Kasumi-1 (cell line): ENCODE measurements at places on chromosomes 4 and X.

GRCh38 chrX:40945361-40945713, 139.9 kb upstream of the USP9X start:
- peak; percentile 36 for DNase-seq

- no peak for DNase-seq
Measured at GRCh38 chr4:70992391-70992881, 1.0 kb upstream of the DCK start.

- DNase-seq: no peak
Measured at GRCh38 chr4:110442309-110442708, 33.6 kb upstream of the ENPEP start.

- DNase-seq: no peak
Measured at GRCh38 chr4:7854216-7854615, 85.4 kb downstream of the AFAP1 start.

- DNase-seq: no peak
Measured at GRCh38 chr4:26185436-26185835, 135.4 kb upstream of the RBPJ start.

- no peak for DNase-seq
Measured at GRCh38 chr4:144499777-144500176, 146.2 kb upstream of the HHIP start.

- no peak for DNase-seq
Measured at GRCh38 chr4:39568805-39569204, 41.6 kb upstream of the UGDH start.

DNA sequence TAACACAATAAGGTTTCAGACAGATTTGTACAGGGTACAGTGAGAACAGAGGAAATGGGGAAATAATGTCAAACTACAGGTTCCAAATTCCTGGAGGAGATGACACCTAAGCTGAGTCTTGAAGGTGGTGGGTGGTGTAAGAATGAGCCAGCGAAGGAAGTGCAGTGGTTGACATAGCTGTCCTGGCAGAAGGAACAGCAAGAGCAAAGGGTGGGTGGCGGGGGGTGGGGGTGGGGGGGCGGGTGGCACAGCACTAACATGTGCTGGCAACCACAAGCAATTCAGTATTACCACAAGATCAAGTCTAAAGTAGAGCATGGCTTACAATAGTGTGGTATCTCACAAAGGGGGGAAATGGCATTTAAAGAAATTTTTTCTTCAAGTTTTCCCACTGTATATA, 13.1 kb upstream of the G3BP2 start:
- DNase-seq: no peak

DNA sequence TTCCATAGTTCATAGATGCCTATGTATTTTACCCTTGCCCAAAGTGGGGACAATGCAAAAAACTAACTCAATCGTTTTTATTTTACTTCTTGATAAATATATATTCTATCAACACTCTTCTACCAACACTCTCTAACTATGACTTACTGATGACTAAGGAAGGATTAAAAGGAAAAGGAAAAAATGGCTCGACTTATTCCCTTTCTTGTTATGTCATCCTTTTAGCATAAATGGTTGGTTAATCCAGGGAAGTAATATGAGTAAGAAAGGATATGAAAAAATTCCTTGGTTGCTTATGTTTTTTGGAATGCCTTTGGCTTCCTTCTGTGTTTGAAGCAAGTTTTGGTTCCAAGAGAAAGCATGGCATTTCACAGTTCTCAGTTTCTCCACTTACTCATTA, 1087.1 kb downstream of the C4orf33 start:
- no peak for DNase-seq

- DNase-seq: no peak
Measured at GRCh38 chrX:20306668-20307067, 40.0 kb upstream of the RPS6KA3 start.

GRCh38 chrX:13091111-13091765, 46.8 kb upstream of the FAM9C start:
- peak; percentile 84 for DNase-seq

- DNase-seq: no peak
Measured at GRCh38 chrX:139924696-139925095, 8.2 kb downstream of the ATP11C start.

DNA sequence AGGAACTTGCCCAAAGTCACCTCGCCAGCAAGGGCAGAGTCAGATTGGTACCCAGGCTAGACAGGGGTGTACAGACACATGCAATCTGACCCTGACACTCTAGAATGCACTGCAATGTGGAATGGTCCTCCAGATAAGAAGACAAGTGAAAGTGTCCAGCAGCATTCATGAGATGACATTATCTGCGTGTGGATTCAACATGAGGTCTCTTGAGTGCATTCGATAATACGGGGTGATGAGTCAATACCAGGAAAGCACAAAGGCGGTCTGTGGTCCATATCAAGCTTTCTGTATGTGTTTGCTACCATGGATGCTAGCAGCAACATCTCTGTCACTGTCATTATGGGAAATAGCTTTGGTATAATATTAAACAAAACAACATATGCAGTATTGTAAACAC, 6.8 kb upstream of the XAGE3 start:
- no peak for DNase-seq

- DNase-seq: peak; percentile 37
Measured at GRCh38 chr4:39526765-39527295, 409 bp downstream of the UGDH start.

DNA sequence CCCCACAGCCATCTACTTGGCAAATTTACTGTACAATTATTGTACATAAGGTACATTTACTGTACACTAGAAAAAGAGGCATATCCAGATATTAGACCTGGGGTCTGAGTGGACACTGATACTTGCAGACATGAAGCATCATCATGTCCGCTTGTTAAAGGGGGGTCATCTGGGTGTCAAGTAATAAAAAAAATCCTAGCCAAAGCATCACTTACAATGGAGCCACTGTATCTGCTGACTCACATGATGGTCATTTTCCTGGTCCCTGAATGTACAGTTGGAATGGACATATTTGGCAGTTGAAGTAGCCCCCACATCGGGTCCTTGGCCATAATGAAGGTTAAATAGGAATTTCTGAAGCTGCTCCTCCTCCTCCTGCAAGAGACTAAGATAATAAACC, 228.8 kb downstream of the THOC2 start:
- DNase-seq: no peak

DNA sequence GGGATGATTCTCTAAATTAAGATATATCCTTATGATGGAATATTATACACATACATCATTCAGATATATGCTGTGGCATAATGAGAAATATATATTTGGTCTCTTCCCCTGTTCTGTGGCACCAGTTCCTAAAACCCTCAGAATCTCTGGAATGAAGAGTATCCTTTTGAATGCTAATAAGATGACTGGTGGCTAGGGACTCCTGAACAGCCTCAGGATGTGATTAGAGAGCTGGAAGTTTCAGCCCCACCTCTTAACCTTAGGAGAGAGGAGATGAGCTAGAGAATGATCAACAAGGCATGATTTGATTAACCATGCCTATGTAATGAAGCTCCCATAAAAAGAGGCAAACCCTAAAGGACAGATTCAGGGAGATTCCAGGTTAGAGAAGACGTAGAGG, 632.0 kb downstream of the IQCM start:
- no peak for DNase-seq

DNA sequence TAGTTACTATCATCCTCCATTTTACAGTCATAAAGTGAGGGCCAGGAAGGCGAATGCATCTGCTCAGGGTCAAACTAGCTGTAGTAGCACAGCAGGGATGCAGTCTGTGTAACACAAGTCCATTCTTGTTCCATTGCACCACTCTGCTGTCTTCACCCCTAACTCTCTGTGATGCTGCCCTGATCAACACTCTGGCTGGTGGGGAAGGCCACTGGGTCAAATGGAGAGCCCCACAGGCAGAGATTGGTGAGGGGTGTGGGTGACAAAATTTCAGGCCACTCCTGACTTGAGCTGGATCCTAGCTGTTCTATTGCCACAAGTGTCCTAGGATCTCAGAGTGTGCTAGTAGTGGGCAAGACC, 136.5 kb downstream of the PJA1 start:
- no peak for DNase-seq

DNA sequence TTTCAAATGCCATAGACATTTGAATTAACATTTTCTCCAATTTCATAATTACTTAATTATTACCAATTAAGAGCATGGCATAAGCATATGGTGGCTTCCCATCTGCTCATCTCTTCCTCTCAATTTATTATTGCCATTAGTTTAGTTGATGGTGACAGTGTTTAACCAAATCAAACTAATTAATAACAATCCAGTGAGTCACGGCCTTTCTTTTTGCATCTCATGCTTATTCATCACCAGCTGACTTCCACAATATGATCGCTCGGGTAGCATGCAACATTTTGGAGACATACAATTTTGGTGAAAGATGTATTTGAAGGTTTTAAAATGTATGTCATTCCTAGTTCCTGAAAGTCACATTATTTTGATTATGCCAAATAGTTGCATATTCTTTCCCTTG, 172.8 kb upstream of the TACR3 start:
- no peak for DNase-seq

GRCh38 chrX:42128020-42128419, 204.7 kb upstream of the CASK start:
- no peak for DNase-seq

- DNase-seq: no peak
Measured at GRCh38 chrX:17441965-17442364, 67.0 kb downstream of the NHS start.

DNA sequence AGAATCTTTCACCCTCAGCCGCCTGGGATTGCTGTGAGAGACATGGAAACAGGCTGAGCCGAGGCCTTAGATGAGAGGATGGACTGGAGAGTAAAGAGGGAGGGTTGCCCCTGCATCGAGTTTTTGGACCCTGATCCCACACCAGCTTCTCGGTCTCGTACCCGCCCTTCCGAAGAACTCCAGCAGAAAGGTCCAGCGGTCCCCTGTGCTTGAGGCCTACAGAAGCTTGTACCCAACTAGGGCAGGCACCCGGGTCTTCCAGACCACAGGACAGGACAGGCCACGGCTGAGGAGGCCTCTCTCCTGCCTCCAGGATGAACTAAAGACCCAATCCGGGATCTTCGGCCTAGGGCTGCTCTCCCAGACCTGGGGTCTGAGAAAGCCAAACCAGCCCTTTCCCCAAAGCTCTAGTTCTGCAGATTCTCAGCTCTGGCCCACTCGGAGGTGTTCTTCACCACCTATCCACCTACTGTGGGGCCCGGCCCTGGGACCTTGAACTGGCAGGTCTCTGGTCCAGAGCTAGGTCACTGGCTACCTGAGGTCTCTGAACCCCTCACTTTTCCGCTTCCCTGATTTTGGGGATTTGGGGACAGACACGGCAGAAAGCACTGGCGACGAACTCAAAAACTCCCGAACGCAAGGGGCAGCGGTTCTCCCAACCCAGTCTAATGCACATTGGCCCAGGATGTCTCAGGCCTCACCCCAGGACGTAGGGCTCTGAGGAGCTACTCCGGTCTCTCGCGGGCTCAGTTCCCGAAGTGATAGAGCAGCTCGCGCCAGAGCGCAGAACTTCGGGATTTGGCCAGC, 1.1 kb downstream of the NKX3-2 start:
- no peak for DNase-seq

- peak; percentile 30 for DNase-seq
Measured at GRCh38 chr4:122914292-122914904, 8.0 kb downstream of the NUDT6 start.

DNA sequence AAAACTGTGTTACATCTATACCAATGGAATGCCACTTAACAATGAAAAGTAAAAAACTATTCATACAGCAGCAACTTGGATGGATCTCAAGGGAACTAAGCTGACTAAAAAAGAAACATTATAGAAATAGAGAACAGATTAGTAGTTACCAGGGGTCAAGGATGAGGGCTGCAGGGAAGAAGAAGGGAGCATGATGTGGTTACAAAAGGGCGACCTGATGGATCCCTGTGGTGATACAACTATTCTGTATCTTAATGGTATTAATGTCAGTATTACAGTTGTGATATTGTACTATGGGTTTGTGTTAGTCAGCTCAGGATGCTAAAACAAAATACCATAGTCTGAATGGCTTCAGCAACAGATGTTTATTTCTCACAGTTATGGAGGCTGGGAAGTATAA, 190.7 kb downstream of the ZNF674 start:
- DNase-seq: no peak

GRCh38 chr4:133146574-133147241, 2.4 kb upstream of the PCDH10 start:
- peak; percentile 69 for DNase-seq

DNA sequence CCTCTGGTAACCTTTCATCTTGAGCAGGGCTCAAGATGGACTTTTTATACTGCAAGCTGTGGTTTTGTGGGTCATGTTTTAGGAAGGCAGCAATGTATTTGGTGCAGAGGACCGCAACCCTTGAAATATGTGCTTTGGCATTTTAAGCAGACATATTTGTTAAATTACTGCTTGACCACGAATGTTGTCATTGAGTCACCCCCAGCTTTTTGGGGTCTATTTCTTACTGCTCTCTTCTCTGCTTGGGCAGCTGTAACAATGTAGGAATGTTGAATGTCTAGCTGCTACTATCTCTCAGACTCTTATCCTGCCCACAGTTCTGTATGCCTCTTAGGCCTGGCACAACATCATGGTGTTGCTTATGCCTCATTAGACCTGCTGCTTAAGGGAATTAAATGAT, 6.0 kb downstream of the RBPJ start:
- no peak for DNase-seq

DNA sequence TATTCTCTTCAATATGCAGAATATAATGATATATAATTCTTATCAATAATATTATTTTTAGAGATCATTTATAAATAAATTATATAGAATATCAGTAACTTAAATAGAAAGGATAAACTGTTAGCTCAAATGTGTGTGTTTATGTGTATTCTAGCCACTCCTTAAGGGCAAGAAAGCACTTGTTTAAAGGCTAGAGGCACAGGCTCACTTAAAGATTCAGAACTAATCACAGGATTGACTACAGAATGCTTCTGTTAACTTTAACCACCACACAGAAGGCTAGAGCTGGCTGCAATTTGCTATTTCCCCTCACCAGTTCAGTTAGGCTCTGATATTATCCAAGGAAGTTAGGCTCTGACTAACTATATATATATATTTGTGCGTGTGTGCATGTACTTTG, 69.6 kb downstream of the TBCK start:
- DNase-seq: no peak

- DNase-seq: no peak
Measured at GRCh38 chr4:51942108-51942832, 77.9 kb downstream of the LRRC66 start.

DNA sequence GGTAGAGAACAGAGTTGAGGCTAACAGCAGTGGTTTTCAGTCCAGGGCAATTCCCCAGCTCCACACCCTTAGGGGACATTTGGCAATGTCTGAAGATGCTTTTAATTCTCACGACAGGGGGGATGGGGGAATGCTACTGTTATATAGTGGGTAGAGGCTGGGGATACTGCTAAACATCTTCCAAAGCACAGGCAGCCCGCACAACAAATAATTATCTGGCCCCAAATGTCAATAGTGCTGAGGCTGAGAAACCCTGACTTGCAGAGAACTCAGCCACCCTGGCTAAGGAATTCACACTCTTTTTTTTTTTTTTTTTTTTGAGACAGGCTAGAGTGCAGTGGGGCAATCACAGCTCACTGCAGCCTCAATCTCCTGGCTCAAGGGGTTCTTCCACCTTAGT, 60.6 kb downstream of the POLR2B start:
- DNase-seq: no peak
